G401 (cell line): ENCODE measurements at places on chromosomes 4 and X. TPM values are rescaled to one million over a fixed set of nuclear protein-coding genes. Genes with fewer than 3 reads are reported as not detected.

TCEAL7 gene
- total RNA-seq: 0.71 TPM in 1 of 2 replicates, not detected in the other

F8A2 gene
- 0.62 TPM in 1 of 2 replicates, not detected in the other for total RNA-seq

MSL3 gene
- total RNA-seq: 23.8 and 27.0 TPM in 2 replicates

HSFX2 gene
- total RNA-seq: not detected in 2 replicates

NAT8L gene
- total RNA-seq: 9.5 and 11.4 TPM in 2 replicates

ASB9 gene
- total RNA-seq: 1.9 TPM in 1 of 2 replicates, not detected in the other

CFAP47 gene
- total RNA-seq: not detected in 2 replicates

TMEM154 gene
- total RNA-seq: not detected in 2 replicates

NEIL3 gene
- total RNA-seq: 4.0 and 4.7 TPM in 2 replicates

LYAR gene
- total RNA-seq: 47.3 and 58.7 TPM in 2 replicates

CTBP1 gene
- 265 and 287 TPM in 2 replicates for total RNA-seq

TDO2 gene
- 29.7 and 45.9 TPM in 2 replicates for total RNA-seq

RTL5 gene
- total RNA-seq: 2.0 and 2.3 TPM in 2 replicates

NDST4 gene
- total RNA-seq: not detected in 2 replicates

NLGN3 gene
- 0.31 TPM in 1 of 2 replicates, not detected in the other for total RNA-seq

CXCL10 gene
- total RNA-seq: not detected in 2 replicates

RPS6KA3 gene
- total RNA-seq: 8.2 and 15.4 TPM in 2 replicates

EFHC2 gene
- total RNA-seq: not detected in 2 replicates

CSN1S1 gene
- total RNA-seq: not detected in 2 replicates

USP26 gene
- 9.0 and 13.5 TPM in 2 replicates for total RNA-seq

DCAF4L1 gene
- total RNA-seq: not detected in 2 replicates

SPIN2A gene
- not detected in 2 replicates for total RNA-seq

CRMP1 gene
- 1.4 TPM in 1 of 2 replicates, not detected in the other for total RNA-seq

SPOCK3 gene
- total RNA-seq: not detected in 2 replicates

CSAG2 gene
- total RNA-seq: not detected in 2 replicates
